Activated naive CD4-positive, alpha-beta T cell treated with Interleukin-2 at 50 U/mL for 16 hours (primary cell): ENCODE measurements at places on chromosomes 7 and 10.

GRCh38 chr10:129511758-129512157, 44.7 kb downstream of the MGMT start:
- DNase-seq: no peak

DNA sequence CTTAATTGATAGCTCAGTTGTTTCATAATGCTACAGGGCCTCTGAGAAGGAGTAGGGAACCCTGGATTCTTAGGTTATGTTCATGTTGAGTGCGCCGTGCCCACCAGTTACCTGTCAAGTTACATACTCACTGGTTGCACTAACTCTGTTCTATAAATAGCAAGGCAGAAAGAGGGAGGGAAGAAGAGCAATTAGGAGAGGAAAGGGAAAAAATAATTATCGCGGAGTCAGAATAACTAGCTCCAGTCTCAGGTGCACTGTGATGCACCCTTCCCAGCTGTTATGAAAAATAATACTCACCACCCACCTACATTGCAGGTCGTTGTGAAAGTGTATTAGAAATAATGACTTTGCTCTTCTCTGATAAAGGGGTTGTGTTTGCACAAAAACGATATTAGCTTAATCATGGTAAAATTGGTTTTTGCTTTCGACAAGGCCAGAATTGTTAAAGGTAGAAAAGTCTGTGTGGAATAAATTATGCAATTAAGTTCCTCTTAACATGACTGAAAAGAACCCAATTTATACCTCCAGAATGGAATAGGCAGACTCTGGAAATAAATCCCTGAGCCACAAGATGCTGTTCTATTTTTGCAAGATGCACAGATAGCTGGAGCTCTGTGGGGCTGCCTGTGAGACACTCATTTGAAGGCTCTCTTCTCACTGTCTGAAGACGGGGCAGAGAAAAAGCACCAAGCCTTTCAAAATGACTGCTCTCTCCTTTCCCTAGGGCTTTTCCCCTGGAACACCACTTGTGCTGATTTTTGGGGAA, 137.6 kb upstream of the PITRM1 start:
- DNase-seq: no peak

DNA sequence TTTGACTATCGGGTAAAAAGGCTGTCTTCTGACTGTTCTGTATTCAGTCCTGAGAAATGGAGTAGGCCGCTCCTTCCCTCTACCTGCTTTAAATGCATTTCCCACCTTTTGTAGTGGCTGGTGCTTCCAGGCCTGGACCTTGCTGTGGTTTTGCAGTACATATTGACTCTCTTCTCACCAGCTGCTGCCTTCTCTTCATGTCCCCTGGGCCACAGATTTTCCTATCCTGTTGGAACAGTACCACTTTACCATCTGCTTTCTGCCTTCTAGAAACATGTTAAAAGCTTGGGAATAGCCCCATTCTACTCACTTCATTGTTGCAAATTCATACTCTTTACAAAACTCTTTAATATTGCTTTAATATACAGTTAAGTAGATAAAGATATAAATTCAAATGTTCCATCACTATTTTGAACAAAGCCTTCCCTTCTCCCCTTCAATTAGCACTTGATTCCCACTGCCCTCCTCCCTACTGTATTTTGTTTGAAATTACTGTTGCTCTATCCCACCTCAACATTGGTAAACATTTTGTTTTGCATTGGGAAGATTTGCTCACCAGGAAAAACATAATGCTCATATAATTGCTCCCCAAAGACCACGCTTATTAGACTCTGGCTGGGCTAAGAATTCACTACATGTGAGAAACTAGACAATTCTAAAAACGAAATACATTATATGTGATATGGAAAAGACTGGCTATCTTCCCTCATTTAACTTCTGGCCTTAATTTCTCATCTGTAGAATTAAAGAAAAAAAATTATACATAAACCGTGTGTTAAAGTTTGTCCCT, 17.3 kb upstream of the SEMA3C start:
- no peak for DNase-seq

- DNase-seq: no peak
These were observed 151.3 kb upstream of the RSU1 start for GRCh38 chr10:16968416-16969041.

DNA sequence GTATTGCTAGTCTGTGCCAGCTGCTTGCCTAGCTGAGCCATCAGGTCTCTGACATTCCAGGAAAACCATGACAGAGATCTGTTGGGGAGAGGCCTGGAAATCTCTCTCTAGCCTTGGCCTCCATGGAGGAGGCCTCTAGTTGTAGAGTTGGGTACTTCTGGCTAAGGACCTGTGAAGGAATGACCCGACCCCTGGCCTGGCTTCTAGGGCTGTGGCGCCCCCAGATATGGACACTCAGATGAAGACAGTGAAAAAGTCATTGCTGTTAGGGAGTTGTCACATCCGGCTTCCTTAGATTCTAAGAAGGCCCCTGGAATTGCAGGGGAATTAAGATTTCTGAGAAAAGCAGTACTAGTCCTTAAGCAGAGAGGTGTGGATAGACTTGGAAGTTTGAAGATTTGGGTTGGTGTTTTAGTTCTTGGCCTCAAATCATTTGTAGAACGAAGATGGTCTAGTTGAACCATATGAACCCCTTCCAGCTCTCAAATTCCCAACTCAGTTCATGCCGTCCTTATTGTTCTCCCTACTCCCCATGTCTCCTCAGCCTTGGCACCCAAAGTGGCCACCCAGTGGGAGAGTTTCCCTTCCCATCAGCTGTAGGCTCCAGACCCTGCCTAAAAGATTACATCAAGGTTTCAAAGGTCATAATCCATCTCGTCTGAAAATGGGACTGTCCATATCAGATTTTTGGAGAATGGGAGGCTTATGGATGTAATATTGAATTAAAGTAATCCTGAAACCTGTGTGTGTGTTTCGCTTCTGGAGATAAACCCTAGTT, 7.0 kb downstream of the HHEX start:
- DNase-seq: no peak

DNA sequence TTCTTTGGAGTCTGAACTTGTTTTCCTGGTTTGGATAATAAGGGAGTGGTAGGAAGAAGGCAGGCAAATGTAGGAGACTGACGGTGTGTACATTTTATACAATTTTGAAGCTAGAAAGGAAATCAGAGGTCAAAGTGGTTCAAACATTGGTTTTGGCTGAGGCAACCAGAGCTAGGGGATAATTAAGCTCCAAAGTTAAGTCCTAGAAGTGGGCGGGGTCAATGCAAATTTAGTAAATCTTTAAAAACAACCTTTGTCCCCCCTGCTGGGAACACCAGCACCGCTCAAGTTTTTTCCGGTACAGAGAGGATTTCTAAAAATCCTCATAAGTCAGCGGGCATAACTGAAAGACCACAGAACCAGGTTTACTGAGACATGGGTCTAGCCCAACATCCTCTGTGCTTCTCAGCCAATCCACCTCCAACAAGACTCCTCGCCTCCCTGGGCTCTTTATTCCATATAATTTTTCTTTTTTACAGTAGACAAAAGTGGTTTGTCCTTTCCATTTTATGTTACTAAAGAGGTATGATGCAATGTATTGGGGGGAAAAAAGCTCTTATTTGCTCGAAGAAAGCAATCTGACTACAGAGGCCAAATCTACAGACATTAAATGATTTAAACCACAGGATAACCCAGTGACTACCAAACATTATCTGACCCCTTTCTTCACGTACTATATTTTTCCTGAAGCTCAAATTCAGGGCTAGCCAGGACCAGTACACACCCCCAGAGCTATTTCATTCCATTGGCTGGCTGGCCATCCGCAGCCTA, 1.6 kb downstream of the GLUD1 start:
- DNase-seq: peak; percentile 30

DNA sequence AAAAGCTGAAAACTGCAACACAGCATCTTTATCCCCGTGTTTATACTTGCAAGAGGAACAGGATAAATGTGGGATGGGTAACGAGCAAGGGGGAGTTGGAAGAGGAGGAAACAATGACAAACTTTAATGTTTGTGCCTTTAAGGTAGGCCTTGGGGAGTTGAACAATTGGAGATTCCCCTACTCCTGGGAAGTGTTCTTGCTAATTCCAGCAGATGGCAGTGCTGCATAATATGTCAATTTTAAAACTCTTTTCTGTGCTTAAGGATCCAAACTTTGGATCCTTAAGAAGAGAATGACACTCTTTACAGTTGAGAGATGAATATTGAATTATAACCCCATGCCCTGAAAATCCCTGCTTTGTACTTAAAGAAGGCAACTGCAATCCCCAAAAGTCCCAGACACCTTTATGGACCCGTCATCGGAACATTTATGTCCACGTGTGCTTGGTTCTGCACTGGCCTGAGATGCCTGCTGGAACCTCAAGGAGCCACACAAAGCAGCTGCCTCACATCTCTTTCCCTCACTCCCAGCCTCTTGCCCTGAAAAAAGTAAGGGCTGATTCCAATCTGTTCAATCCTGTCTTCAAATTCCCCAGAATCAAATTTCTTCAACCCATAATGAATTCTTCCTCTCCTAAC, 12.0 kb downstream of the IFIT5 start:
- DNase-seq: no peak

GRCh38 chr10:43461950-43462349, 25.0 kb downstream of the ZNF487 start:
- DNase-seq: no peak

DNA sequence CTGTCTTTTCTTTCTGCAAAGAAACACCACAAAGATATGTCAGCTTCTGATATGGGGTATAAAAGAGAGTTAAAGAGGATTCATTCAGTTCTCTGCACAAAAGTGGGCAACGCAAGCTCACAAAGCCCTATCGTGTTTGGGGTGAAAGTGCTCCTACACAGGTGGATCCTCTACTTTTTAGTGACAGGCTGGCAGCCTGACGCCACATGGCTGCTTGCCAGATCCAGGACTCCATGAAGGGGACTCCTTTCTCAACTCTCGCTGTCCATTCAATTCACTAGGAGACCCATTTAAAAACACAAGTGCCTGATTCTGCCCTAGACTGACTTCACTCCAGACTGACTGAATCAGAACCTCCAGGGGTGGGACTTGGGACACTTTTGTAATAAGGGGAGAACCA, 8.0 kb downstream of the PARP12 start:
- no peak for DNase-seq

- no peak for DNase-seq
These were observed 52.7 kb upstream of the ELN start for GRCh38 chr7:73974948-73975926.

DNA sequence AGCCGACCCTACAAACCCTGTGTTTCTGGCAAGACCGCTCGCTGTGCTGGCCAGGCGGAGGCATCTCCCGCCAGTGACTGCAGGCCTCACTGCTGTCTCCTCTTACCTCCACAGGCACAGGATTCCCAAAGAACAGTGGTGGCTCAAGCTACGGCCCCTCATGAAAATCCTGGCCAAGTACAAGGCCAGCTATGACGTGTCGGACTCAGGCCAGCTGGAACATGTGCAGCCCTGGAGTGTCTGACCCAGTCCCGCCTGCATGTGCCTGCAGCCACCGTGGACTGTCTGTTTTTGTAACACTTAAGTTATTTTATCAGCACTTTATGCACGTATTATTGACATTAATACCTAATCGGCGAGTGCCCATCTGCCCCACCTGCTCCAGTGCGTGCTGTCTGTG, 36.2 kb downstream of the PITRM1 start:
- DNase-seq: no peak

DNA sequence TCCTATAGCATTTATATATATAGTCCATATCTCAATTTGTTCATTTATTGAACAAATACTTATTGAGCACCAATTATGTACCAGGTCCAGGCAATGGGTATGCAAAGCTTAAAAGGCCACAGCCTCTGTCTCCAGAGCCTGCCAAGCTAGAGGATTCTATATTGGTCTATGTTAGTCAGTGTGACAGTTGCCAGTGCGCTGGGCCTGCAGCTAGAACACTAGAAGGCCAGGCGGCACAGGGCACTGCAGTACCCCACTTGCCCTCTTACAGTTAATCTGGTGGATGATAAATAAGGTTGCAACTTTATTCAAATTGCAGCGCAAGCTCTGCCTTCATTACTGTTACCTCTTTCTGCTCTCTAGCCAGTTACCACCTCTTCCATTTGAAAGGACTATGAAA, 68.8 kb downstream of the PPP1R3C start:
- no peak for DNase-seq

- no peak for DNase-seq
These were observed 4.1 kb downstream of the HOXA9 start for GRCh38 chr7:27161214-27161720.

DNA sequence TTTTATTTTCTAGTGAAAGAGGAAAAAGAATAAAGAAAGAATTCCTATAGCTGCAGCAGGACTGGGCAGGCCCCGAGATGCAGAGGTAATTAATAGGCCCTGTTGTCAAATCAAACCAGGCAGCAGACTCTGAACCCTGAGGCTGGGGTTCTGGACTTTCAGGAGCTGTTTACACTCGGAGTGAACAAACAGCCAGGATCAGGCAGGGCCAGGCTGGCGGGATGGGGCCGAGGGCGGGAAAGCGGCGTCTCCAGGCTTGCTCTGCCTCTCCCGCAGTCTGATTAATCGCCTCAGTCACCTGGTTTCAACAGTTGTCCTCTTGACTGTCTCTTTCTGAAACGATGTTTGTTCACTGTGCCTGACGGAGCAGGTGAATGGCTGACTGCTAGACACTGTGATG, 675.4 kb upstream of the FOXK1 start:
- no peak for DNase-seq

GRCh38 chr10:99964791-99965190, 45.0 kb downstream of the DNMBP start:
- DNase-seq: no peak

DNA sequence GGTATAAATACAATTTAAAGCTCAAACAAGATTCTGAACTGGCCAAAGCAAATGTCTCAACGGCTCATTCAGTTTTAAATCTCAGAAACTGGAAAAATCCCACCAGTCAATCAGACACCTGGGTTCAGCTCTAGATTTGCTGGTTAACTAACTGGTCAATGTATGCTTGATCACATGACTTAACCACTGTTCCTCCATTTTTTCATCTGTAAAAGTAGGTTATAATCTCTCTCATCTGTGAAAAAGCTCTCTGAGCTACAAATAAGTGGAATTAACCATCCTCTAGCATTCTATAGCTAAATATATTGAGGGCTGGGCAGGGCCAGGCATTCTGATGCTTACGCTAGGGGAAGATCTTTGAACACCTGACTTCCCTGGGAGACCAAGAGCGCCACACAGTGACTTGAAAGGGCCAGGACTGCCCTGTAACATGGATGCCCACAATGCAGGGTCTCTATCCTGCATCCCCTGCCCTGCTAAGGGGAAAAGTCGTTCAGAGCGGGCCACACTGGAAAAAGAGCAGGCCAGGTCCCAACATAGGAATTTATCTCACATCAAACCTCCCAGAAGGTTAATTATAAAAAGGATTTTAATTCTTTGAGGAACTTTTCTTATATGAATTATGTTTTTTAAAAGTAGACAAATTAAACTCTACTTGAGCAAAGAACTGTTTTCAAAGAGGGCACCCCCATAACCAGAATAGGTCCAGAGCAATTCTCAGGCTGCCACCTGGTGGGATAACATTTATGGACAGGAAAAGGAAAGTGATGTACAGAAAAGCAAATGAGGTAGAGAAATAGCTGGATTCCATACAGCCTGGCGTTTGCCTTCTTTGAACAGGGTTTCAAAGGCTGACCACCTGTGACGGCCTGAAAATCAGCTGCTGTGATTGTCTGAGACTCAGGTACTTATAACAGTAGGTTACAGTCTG, 1.8 kb downstream of the RP9 start:
- no peak for DNase-seq

- DNase-seq: no peak
These were observed 89.6 kb downstream of the ATXN7L1 start for GRCh38 chr7:105786520-105787470.

GRCh38 chr7:47507522-47507921, 74.4 kb downstream of the TNS3 start:
- no peak for DNase-seq
